ENCODE measurements at places on chromosomes 3 and 15.

GRCh38 chr3:18810306-18810661 lies 338.0 kb upstream of the KCNH8 start:
- no peak for DNase-seq

- no peak for DNase-seq
Measured at GRCh38 chr15:56249092-56249491, 5.4 kb upstream of the RFX7 start.

DNA sequence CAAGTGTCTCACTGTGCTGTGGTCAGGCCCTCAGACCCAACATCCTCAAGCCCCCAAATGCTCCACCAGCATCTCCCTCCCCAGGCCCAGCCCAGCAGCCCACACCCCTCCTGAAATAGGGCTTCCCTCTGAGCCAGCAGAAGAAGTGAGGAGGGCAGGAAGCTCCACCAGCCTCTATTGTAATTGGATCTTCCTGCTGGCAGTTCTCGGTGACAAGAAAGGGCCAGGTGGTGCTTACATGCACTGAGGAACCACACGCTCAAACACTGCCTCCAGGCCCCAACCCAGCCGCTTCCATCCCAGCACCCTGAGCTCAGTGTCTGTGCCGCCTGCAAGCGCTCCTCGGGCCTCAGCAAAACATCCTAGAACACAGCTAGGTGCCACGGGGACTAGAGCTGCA lies 96.7 kb downstream of the ATP10A start:
- peak; percentile 48 for DNase-seq

- DNase-seq = peak; percentile 8
Measured at GRCh38 chr15:99430881-99431401, 134.8 kb upstream of the MEF2A start.

- no peak for DNase-seq
Measured at GRCh38 chr15:44159492-44159891, 35.6 kb downstream of the FRMD5 start.

DNA sequence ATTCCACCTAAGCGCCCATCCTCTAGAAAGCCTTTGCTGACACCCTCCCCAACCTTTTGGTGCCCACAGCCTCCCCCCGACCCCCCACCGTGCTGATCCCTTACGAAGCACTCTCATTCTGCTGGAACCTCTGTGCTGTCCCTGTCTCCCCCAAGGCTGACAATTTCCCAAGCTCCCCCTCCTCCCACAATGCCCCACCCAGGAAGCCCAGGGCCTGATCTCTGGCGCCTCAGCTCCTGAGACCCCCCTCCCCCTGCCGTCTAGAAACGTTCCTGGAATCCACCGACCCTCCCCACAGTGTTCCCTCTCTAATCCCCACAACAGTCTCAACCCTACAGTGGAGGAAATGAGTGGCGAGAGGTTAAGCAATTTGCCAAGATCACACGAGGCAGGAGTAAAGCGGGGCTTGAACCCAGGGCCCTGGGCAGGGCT lies 18.3 kb downstream of the MYL3 start:
- no peak for DNase-seq

GRCh38 chr15:87746333-87746732 lies 510.2 kb downstream of the NTRK3 start:
- DNase-seq = no peak

- no peak for DNase-seq
Measured at GRCh38 chr3:53073553-53074365, 27.9 kb upstream of the SFMBT1 start.

DNA sequence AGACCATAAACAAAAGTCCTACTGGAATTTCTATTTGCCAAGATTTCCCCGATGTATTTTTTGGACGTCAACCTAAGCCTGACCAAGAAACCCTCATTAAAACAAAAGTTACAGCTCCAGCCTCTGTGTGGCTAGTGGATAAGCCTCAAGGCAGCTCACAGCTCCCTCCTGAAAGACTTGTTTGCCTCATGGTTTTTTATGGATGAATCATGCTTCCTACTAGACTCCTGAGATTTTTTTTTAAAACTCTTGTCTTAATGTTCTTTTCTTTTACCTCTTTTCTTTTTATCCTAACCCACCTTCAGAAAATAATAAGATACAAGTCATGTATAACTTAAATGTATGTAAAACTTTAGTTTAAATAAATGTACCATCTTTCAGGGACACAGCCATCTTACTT lies 52.4 kb downstream of the SUCNR1 start:
- DNase-seq = no peak

DNA sequence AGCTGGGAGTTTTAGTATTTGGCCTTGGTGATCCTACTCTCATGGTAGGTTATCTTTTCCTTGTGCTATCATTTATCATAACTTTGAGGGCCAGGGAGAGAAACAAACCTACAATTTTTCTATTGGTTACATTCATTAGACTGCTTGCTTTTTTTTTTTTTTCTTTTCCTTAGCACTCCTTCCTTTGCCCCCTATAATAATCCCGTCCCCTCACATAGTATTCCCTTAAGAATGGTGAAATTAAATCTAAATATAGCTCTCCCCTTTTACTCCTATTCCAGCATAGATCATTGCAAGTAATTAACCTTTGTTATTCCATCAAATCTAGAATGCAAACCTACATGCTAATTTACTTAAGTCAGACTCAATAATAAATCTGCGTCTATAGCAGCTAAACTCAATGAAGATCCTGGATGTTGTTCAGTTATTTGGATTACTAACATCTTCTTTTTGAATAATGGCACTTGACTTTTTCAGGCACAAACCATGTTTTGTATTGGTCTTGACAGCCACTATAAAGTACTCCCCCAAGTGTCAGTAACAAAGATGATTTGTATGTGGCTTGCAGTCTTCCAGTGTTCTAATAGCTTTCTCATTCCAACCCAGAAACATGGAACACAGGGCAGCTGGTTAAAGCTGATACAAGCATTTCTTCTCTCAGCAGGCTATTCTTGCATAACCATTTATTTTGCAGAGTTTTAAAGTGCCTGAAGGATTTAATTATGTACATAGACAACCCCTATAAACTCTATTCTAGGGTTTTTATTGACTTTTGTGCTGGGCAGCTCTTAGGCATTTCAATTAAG lies 420.6 kb downstream of the MECOM start:
- no peak for DNase-seq

DNA sequence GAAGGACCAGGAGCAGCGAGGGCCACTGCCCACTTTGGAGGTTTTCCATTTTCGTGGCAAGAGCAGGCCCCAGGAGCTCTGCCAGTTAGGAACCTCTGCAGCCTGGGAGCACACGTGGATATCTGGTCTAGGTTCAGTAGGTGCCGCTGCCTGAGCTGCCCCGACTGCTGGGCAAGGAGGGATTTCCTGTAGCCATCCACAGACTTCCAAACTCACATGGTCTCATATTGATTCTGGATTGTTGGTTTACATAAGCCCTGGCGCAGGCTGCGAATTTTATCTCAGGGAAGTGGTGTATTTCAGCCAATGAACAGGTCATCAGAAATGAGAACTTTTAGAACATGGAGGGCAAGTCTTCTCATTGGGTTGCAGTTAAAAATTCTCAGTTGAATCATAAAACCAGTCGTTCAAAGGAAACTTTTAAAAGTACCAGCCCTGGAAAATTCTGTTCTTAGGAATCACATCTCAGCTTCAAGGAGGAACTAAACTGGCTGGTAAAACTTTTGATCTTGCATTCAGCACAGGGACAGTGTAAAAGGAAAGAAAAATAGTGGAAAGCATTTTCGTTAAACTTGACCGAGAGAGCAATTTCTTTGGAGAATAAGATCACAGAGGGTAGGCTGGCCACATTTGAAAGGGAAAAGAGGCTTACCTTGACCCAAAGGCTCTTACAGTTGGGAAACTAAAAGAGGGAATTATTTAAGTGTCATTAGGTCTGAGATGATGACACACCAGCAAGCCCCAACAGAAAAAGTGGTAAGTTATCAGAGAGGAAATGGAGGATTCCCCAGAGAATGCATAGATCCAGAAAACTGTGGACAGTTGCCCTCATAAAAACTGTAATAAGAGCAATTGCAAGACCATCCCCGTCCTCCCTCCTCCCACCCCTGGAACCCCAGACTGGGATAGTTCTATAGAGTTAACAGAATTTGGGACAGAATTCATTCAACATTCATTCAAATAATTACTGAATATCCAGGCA lies 6.4 kb upstream of the RTP3 start:
- peak; percentile 79 for DNase-seq

DNA sequence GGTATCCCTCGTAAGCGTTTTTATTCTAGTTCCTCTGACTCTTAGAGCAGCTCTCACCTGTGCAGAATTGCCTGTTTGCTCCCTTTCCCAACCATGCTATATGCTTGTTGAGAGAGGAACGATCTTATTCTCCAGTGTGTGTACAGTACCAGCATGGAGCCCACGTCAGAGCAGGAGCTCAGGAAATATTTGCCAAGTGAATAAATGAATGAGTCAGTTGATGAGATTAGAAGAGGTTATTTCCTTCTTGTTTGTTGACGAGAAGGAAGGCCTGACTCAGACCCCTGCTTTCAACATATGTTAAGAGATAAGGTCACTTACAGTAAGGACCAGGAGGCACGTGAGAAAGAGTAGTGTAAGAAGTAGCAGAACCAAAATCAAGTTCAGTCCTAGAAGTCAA lies 106.3 kb upstream of the ABHD17C start:
- DNase-seq = no peak

DNA sequence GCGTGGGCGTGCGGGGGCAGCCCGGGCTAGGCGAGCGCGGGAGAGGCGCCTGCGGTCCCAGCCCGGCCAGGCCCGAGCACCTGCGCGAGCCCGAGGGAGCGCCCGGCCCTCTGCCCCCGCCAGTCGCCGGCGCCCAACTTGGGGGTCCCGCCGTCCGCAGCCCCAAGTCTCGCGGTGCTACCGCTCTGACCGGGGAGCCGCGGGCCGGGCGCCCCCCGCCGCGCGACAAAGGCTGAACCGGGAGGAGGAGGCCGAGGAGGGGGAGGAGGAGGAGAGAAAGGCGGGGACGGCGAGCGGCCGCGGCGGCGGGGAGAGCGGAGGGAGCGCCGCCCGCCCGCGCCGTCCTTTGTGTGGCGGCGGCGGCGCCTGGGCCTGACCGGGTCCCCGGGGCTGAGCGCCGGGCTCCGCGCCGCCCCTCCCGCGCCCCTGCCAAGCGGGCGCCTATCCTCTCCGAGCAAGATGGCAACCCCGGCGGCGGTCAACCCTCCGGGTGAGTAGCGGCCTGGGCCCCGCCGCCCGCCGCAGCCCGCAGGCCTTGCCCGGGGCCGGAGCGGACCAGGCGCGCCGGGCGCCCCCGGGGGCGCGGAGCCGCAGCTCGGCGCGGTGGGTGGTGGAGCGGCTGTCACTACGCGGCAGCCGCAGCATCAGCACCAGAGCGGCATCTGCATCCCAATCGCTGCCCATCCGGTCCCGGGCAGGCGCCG lies at the start of gene ARNT2:
TSS of gene ARNT2 (plus strand) at position 326 of the 704 bp plus-strand sequence. CDS start at position 460, 134 bp downstream.
- DNase-seq = no peak

DNA sequence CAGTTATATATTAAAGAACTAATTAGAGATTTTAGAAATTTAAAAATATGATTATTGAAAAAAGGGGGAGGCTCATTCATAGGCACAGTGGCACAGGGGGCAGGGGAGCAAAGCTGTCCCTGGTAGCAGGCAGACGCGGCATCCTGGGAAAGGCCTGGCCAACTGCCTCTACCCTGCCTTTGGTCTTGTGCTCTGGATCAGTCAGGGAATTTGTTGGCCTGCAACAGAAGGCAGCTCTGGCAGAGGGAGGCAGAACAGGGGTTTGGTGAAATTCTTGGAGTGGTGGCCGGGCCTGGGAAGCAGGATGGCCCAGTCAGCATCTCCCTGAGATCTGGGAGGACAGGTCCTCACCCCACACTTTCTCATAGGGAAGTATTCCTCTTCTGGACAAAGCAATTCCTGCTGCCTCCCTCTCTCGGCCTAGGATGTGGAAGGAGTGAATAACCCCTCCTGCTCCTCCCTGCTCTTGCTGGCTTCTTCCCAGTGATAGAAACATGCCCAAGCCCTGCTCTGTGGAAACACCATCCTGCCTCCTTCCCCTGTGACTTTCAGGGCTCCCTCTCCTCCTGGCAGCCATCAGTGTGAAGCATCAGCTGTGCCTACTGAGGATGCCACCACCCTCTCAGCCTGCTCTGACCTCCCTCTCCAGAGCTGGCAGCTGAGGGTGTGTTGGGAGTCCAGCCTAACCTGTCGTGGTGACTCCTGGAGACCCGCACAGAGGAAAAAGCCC lies 26.9 kb downstream of the PRR20G start:
- no peak for DNase-seq

DNA sequence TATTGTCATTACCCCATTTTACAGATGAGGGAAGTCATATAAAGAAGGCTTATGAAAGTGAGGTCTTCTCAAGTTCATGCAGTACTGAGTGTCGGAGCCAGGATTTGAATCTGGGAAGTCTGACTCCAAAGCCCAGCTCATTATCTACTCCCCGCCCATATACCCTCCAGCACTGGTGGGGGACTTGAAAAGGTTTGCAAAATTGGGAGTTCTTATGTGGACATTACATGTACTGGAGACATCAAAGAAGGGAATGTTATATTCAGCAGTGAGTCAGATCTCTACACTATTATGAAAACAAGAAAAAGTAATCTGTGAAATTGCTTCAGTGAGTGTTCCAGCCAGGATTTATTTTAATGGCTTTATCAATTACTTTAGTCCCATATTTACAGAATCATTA lies 185.2 kb upstream of the CADPS start:
- no peak for DNase-seq

DNA sequence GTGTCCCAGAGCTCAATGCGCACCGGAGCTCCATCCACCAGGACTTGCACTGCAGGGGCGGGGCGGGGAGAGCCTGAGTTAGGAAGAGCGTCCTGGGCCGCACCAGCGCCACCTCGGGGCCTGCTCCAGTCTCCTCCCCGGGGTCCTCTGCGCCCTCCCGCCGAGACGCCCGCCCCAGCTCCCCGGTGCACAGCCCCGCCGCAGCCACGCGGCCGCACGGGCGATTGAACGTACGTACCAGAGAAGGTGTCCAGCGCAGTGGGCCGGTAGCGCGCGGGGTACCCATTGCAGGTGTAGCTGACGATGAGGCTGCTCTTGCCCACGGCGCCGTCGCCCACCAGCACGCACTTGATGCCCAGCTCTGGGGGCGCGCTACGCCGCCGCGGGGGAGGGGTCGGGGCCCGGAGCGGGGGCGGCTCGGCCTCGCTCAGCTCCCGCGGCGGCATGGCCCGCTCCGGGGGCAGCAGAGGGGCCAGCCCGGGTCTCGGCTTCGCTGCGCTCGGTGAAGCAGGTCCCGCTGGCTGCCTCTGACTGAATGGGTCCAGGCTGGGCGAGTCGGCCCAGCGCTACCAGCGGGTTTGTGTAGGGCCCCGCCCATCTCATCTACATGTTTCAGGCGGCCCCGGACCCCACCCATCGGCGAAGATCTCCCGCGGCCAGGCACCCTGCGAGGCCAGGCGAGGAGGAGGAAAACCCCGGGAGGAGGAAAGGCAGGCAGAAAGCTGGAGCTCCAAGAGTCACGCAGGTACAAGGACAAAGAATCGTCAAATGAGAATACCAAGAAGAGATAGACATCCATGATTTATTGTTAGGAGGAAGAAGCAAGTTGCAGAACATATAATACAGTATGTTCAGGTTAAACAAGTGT lies at the start of gene RHOV:
TSS of gene RHOV (minus strand) at position 541 of the 868 bp plus-strand sequence. CDS start at position 446, 95 bp downstream.
- no peak for DNase-seq

GRCh38 chr3:185561374-185561943 lies 9.1 kb upstream of the LIPH start:
- peak; percentile 18 for DNase-seq

GRCh38 chr3:75260-75659 lies 121.3 kb upstream of the CHL1 start:
- no peak for DNase-seq
